ENCODE measurements at places on chromosomes 5 and 9. TPM values are rescaled to one million over a fixed set of nuclear protein-coding genes. Genes with fewer than 3 reads are reported as not detected.
A peak's percentile ranks its signal among the peaks of the same experiment; 100 is the strongest.

Gene PCDHA7
- polyA plus RNA-seq = 0.44 TPM

Gene NPR3
- polyA plus RNA-seq = 8.1 TPM

Gene DPYSL3
- polyA plus RNA-seq = 48.3 TPM

Gene SMARCA2
- 67.4 TPM for polyA plus RNA-seq

Gene GABRA1
- not detected for polyA plus RNA-seq

Gene BTNL8
- polyA plus RNA-seq = not detected

Gene FRMD3
- 0.15 TPM for polyA plus RNA-seq

Gene PCDHB9
- 0.49 TPM for polyA plus RNA-seq

Gene DNM1
- polyA plus RNA-seq = 8.4 TPM

Gene AP3S1
- polyA plus RNA-seq = 77.0 TPM

Gene ZNF354B
- 6.5 TPM for polyA plus RNA-seq

Gene IL33
- not detected for polyA plus RNA-seq

Gene MUSK
- 0.09 TPM for polyA plus RNA-seq

DNA sequence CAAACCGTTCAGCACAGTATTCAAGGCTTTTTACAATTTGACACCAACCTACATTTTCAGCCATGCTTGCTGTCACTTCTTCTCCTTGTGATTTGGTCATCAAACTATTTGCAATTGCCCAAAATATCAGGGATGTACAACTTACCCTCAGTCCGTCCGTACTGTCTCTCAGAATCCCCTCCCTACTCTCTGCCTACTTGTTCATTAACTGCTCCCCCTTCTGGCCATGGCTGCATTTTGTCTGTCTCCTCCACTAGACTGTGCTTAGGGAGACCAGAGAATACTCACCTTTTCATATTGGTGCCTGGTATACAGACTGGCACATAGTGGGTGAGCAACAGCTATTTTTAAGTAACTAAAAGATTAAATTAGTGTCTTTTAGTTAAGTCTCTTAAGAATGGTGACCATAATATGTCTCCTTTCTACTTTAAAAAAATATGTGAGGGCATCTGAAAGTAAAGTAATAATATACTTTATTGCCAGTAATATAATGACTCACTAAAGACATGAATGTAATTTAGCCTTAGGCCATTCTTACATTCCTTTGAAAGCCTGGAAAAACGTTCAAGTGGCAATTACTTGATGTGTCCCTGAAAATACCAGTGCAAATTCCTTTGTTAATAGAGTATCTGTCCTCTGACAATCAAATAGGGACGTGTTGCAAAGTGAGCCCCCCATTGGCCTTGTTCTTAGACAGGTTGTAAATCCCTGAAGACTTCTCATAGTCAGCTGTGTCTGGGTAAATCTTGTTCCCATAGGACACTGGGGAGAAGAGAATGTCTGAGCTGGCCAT, 27.8 kb downstream of the PRLR start:
- DNase-seq = peak; percentile 66

- no peak for DNase-seq
These were observed 1939.8 kb downstream of the EFNA5 start for GRCh38 chr5:105730982-105731381.

GRCh38 chr5:68849906-68850305, 243.9 kb upstream of the SLC30A5 start:
- no peak for DNase-seq

DNA sequence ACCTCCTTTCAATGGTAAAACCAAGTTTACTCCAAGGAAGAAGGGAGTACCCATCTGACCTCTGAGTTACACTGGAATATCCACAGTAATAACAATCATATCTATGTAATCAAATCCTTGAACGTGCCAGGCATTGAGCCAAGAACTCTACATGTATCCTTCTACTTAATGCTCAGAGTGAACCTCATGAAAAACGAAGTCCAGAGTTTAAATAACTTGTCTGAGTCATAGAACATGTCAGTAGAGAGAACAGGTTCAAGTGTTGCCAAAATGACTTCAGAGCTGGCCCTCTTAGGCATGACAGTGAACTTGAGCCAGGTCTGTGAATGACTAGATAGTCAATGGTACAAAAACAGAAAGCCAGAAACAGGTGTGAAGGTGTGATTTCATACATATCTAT, 164.1 kb upstream of the ZNF618 start:
- no peak for DNase-seq

DNA sequence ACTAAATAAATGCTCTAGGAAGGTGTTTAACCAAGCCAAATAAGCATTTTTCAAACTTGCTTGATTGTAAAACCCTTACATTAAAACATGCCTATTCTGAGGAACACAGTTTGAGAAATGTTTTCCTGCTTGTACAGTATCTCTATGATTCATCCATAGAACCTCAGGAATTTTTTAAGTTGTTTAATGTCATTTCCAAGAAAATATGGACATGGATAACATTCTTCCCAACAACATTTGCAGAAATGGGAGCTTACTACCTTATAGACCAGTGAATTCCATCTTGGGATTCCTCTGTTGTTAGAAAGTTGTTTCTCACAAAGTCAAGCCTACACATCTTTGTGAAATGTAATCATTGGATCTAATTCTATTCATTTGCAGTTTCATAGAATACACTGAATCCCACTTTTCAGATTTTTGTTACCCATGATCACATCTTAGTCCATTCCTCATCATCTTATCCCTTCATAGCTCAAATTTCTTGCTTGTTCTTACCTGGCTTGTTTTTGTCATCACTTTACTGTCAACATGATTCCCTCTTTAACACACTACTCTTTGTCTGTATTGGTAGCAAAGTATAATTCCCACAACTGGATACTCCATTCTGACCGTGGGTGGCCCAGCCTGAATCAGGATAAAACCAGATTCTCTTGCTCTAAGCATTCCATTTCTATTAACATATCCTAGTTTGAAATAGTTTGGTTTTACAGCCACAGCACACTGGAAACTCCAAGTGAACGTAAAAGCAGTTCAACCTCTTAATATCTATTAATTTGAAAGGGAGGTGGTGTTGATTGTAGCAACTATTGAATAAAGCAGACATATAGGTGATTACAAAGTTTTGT, 49.4 kb upstream of the PAPPA start:
- DNase-seq = no peak

DNA sequence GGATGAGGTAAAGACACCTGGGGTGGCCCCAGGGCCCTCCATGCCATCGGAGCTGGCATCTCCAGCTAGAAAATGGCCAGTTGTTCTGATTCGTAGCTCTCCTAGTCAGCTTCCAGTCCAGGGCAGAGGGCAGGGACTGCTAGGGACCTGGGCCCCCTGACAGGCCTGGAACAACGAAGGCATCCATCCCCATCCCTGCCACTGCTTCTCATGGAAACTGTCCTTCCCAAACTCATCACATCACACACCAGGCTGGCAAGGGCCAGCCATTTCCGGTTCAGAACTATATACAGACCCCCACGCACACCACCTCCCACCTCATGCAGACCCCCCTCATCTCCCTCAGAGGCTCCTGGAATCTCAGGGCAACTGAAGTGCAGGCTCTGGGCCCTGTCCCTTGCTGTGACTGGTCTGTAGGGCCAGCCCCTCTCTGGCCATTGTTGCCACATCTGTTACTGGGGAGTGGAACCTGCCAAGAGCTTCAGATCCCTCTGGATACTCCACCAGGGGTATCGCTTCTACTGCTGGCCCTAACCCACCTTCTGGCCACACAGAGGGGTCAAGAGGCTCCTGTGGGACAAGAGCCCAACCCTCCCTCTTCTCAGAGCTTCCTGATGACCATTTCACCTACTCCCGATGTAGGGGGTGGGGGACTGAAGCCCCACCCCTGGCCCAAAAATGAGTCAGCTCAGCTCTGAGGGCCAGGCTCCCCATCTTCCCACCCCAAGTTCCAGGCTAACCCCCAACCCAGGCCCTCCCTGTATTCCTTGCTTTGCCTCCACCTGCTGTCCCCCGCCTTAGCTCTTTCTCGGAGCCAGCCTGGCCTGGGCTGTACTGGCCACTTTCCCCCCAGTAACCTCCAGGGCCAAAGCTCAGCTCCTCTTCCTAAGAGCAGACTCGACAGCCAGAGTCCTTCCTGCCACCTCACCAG, 1.2 kb upstream of the MZB1 start:
- DNase-seq = no peak

DNA sequence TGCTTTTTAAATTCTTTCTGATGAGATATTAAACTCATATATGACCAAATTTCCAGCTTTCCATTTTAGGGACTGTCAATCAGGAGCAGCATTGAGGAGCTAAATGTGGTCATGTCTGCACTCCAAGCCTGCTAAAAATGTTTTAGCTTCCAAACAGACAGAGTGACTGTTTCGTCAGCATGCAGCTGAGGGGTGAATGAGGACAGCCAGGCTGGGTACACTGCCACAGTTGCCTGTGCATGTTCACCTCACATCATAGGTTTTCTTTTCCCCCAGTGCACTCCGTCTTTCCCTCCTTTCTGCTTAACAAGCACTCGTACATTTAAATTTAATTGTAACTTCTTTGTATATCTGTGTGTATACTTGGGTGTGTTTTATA, 138.1 kb downstream of the ARRDC3 start:
- no peak for DNase-seq

GRCh38 chr5:40291338-40291737, 388.4 kb upstream of the PTGER4 start:
- DNase-seq = no peak

GRCh38 chr9:81237565-81238231, 451.6 kb downstream of the TLE1 start:
- no peak for DNase-seq

GRCh38 chr5:76641514-76642120, 18.4 kb upstream of the F2RL2 start:
- DNase-seq = no peak

GRCh38 chr9:20526500-20527319, 95.6 kb downstream of the MLLT3 start:
- no peak for DNase-seq

GRCh38 chr5:176611435-176611834, 1.5 kb upstream of the GPRIN1 start:
- peak; percentile 14 for DNase-seq

DNA sequence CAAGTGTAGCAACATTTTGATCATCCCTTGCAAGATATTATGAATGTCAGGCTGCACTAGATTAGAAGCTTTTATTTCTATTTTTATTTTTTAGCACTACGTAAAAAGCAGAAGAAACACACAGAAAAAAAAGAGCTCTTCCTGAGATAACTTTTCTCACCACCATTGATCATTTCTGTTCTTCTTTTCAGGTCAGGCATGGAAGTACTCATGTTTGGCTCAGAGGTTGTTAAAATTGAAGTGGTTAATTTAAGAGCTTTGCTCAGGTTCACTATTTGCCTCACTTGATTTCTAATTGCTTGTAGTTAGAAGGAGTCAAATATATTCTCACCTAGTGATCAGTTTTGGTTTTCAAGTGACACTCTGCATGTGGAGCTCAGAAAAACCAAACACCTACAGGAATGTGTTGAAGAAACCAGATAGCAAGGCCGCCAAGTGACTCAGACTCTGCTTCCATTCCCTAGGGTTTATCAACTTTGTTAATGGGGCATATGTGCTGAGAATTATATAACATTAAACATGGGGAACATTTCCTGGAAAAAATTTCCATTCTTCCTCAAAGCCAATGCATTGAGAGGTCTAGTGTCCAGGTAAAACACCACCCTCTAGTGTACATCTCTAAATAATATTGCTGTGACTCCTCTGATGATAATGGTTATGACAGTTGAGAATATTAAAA, 679.8 kb downstream of the CETN3 start:
- DNase-seq = no peak

DNA sequence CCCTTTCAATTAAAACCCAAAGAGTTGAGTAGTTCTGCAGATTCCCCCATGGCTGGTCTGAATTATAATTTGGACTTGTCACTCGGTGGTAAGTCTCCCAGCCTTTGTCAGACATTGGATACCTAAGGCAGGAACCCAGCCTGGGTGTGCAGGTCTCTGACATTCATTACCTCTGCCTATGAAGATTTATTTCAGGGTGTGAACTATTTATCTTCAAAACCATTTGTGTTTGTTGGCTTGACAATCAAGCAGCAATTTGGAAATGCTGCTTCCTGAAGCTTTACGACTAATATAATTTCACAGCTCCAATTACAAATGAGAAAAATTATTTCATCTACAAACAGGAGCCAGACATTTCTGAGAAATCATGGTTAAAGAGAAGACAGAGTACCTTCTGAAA, 160.5 kb downstream of the DOCK2 start:
- DNase-seq = no peak

- no peak for DNase-seq
These were observed 22.6 kb upstream of the NMUR2 start for GRCh38 chr5:152427721-152428120.

GRCh38 chr5:159021901-159022556, 77.7 kb downstream of the EBF1 start:
- DNase-seq = peak; percentile 49

- DNase-seq = no peak
These were observed 24.2 kb upstream of the HAPLN1 start for GRCh38 chr5:83744821-83745220.

DNA sequence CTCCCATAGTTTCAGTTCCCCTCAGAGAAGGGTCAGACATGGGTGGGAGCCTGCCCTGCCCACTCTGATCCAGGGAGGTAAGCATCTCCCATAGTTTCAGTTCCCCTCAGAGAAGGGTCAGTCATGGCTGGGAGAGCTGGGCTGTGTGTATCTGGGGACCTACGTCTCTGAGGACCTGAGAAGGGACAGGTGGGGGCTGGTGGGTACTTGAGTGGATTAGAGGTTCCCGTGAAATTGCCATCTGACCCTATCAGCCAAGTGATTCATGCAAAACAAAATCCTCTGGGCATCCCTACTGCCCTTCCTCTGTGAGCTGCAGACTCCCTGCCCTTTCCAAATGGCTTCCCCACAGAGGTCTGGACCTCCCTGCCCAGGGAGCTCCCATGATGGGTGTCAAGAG, 3.9 kb downstream of the ENHO start:
- DNase-seq = no peak

DNA sequence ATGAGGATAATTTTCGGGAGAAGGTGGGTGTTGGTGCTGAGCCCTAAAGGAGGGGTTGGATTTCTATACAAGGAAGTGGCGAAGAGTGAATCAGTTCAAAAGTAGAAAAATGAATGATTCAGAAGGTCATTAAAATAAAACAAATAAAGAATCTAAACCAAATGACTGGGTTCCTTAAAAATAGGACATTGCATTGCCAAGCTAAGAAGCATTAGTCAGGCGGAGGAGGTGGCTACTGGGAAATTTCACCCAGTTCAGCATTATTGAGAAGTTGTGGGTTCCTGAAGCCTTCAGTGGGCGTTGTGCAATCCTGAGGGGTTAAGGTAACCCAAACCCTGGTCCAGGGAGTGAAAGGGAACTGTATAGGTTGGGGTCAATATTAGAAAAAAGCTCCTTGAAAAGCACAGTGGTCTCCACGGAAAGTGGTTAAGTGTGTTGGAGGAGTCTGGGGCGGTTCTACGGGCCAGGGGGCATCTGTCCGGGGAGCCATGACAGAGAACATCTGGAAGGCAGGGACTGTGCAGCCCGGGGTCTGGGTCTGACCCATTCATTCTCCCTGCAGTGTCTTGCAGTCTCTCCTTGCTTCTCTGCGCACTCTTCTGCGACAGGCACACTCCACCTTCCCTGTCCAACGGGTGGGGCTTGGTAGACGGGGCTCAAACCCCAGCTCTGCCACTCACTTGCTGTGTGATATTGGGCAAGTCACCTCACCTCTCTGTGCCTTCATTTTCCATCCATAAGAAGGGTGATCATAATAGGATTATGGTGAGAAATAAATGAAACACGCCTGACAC, 27.6 kb upstream of the DUSP1 start:
- peak; percentile 91 for DNase-seq

Measured in BJ (cell line).